Muscle of leg (tissue), 16 donors: ENCODE measurements at places on chromosomes 7 and 10. TPM values are rescaled to one million over a fixed set of nuclear protein-coding genes. Genes with fewer than 3 reads are reported as not detected.

GRCh38 chr10:91090761-91091529, 129.5 kb upstream of the PCGF5 start:
- peak; percentile 30 for DNase-seq

DNA sequence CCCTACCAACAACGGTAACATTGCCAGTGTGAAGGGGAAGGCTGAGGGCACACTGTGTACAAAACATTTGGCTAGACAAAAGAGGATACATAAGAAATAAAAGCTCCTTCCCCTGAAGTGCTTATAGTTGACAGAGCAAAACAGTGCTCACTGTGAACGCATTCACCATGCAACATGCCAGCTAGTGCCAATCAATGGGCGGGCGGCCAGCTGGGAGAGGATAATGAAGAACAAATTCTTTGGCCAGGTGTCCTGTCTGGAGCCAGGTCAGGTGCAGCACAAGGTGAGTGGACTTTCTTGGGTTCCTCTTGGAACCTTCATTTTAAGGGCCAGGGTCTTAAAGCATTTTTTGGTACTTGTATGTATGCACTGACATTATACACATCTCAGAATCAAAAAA, 106.1 kb downstream of the ICA1 start:
- DNase-seq: no peak

DNA sequence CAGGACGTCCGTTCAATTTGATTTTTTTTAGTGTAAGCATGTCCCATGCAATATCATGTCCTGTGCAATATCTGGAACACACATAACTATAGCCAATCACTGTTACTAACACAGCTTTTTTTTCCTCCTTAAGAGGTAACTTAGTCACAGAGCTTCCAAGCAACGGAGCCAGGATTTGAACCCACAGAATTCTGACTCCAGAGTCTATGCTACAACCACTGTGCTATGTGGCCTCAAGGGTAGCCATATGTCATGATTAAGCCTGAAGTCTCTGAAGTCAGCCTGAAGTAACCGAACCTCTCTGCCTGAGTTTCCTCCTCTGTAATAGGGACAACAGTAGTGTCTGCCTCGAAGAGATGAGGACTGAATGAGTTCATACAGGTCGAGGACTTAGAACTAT, 42.2 kb upstream of the TCF7L2 start:
- DNase-seq: no peak

DNA sequence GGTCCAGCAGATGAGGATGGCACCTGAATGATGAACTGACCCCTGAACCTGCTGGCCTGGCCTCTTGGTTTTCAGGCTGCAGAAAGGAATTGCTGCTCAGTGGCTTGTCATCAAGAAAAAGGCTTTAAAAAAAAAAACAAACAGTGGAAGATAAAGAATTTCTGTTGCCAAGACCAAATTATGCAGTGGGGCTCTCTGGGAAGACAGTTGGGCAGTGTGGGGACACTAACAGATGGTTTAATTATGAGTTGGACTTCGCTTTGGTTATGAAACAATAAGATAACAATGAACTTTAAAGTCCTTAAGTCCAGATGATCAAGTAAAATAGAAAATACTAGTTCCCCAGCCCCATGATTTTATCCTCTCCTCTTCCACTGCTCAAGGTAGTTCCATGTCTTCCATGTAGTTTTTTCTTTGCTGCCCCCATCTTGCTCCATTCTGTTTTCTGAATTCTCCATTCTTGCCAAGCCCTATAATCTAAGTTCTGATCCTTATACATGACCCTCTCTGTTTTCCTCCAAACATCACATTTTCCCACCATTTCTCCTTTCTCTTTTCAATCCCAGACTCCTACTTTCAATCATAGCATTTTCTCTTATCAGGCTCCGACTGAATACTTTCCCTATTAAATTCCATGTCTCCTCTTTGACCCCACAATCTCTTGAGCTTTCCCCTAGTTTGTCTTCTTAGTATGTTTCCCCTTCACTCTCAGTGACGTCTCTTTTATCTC, 52.6 kb downstream of the ANK3 start:
- no peak for DNase-seq

GRCh38 chr7:25823571-25823970, 328.4 kb upstream of the NFE2L3 start:
- DNase-seq: no peak

- DNase-seq: peak; percentile 67
Observed at GRCh38 chr7:105141068-105141467, 127.1 kb downstream of the KMT2E start.

- DNase-seq: peak; percentile 59
Observed at GRCh38 chr10:46019569-46020343, 10.7 kb downstream of the NCOA4 start.

DNA sequence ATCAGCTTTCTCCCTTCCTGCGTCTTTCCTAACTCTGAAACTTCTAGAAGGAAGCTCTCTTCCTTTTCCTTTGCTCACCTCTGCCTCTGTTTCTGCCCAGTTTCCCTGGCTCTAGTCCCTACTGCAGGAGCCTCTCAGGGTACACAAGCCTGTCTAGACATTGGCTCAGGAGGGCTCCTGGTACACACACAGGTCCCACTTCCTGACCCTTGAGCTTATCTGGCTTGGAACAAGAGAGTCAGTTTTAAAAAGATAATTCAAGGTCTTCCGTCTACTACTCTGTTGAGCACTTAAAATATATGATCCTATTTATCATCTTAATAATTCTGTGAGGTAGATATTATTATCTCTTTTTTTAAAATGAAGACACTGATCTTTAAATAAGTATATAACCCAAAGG, 140.7 kb downstream of the RTKN2 start:
- DNase-seq: no peak

- peak; percentile 75 for DNase-seq
Observed at GRCh38 chr10:31927884-31928548, 615 bp downstream of the ARHGAP12 start.

GRCh38 chr10:4652111-4653010, 173.6 kb upstream of the AKR1E2 start:
- DNase-seq: no peak

- DNase-seq: no peak
Observed at GRCh38 chr10:71726580-71727104, 7.1 kb upstream of the C10orf105 start.

DNA sequence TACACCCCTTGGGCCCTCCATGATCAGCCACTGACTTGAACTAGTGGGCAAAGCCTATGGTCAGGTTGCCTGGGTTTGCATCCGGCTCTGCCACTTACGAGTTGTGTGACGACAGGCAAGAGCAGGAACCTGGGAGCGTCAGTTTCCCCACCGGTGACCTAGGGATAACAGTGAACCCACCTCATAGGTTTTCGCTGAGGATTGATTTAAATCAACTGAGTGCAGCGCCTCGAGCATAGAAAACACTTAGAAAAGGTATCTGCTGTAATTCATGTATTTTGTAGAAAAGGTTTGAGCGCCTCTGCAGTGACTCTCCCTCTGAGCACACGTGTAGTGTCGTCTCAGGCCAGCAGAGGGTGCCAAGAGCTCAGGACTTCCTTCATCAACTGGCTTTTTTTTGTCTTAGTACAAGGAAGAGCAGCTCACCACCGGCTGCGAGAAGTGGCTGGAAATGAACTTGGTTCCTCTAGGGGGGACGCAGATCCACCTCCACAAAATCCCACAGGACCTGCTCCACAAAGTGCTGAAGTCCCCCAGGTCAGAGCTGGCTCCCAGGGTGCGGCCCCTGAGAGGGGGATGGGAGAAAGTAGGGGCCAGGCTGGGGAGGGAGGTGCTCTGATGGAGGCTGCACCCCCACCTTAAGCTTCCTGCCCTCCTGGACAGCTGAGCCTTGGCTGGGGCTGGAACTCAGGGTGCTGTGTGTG, 27.7 kb downstream of the BTBD16 start:
- peak; percentile 91 for DNase-seq

GRCh38 chr10:22341190-22341925, 3.9 kb upstream of the SPAG6 start:
- DNase-seq: peak; percentile 62

DNA sequence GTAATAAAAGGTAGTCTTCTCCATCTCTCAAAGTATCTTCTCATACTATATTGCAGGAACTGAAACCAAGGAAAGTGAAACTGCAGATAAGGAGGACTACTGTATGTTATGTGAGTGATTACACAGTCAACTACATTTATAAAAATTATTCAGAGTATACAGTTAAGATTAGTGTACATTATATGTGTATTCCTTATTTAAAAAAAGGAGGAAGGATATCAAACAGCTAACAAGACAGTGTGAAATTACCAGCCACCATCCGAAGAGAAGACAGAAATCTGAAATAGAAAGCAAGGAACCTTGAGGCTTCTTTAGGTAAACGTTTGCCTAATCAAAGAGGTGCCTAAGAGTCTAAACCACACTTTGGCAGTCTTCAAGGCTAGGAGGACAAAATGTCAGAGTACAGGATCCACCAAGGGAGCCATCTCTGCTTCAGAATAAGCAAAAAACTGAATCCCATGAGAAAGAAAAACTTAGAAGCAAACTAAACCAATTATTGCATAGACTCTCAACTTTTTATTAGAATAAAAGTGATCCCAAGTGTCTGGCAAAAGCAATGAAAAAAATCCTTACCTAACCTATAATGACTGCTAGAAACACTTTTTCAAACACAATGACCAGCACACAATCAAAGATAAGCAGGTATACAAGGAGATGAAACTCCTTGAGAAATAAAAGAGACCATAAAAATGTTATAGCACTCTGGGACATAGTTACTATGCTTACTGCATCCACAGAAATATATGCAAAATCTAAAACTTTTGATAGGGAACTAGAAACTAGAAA, 6.4 kb downstream of the USP6NL start:
- DNase-seq: no peak

The ZNF32 gene
- 42.8 TPM for polyA plus RNA-seq

The NFE2L3 gene
- polyA plus RNA-seq: 3.6 TPM

The SYT15 gene
- polyA plus RNA-seq: 5.2 TPM

The TRIM50 gene
- 0.74 TPM for polyA plus RNA-seq

The TLX1 gene
- polyA plus RNA-seq: not detected

The RAB19 gene
- not detected for polyA plus RNA-seq

The VIPR2 gene
- polyA plus RNA-seq: 8.6 TPM

The ALOX5 gene
- polyA plus RNA-seq: 0.75 TPM
